ENCODE measurements at places on chromosomes 3 and 15.

- no peak for DNase-seq
Observed at GRCh38 chr3:43894176-43895049, 203.7 kb downstream of the ABHD5 start.

DNA sequence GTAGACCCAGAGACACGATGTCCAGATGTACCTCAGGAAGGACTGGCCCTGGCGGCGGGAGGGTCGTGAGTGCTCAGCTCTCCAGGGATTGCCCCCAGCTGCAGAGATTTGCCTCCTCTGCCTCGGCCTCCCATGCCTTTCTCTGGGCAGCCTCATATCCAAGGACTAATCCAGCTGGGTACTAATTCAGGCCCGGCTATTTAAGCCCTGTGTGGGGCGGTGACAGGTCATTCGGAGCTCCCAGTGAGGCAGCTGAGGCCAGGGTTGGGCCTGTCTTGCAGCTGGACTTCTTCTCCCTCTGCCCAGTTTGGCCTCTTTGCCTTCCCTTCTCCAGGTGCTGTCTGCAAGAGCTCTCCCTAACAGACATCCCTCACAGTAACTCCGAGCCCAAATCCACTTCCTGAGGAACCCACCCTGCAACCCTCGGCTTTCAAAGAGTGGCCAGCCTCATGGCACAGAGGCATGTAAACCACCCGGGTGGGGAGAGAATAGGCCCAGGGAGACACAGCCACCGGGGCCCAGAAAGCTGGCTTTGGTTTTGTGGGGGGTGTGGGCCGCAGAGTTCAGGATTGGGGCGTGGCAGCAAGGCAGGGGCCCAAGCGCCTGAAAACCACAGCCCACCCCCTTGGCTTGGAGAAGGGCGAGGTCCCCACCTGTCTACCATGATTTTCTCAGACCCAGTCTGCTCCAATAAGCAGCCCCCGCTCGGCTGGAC, 85.8 kb downstream of the PPCDC start:
- DNase-seq, result no peak

- peak; percentile 21 for DNase-seq
Observed at GRCh38 chr3:48232734-48233133, 8.2 kb upstream of the ZNF589 start.

DNA sequence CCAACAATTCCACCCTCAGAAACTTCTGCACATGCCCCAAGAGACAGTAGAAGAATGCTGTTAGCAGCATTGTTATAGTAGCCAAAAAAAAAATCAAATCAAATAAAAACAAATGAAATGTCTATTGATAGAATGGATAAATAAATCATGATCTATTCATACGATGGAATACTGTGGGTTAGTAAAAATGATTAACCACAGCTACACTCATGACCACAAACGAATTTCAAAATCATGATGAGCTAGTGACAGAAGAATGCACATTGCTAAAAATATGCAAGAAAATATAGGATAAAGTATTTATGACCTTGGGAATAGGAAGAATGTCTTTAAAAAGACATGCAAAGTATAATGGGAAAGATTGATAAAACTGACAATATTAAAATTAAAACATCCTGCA, 57.5 kb upstream of the ACAN start:
- no peak for DNase-seq

DNA sequence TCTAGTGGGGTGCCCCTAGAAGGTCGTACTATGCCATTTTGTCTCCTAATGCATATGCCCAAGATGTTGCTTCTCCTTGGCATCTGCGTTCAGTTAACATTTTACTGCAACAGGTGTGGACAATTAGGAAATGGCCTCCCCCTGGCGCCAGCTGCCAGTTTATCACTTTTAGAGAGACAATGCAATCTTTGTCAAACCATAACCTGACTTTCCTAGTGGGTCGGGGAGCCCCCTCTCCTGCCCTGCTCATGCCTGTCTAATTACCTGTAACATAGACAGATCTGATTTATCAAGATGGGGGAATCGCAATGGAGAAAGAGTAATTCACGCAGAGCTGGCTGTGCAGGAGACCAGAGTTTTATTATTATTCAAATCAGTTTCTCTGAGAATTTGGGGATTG, 353.7 kb upstream of the SGO1 start:
- no peak for DNase-seq

DNA sequence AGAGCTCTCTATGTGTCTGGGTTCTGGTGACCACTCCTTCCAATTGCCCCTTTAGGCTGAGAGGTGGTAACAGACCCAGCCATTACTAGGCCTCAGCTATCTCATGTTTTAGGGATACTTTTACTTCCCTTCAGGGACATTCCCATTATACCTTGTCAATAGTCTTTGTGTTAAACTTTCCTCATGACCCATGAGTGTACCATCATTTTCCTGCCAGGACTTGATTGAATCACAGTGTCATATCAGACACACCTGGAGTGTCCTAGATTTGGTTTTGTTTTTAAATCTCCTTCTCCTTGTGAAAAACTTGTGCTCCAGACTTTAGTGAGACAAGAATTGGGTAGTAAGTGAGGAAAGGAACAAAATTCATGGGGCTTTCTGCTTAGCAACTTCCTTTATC, 136.6 kb downstream of the KCNAB1 start:
- DNase-seq, result no peak

- DNase-seq, result no peak
Observed at GRCh38 chr3:133038731-133039375, 662 bp downstream of the TMEM108 start.

- no peak for DNase-seq
Observed at GRCh38 chr3:129432036-129432435, 3.6 kb upstream of the EFCAB12 start.

DNA sequence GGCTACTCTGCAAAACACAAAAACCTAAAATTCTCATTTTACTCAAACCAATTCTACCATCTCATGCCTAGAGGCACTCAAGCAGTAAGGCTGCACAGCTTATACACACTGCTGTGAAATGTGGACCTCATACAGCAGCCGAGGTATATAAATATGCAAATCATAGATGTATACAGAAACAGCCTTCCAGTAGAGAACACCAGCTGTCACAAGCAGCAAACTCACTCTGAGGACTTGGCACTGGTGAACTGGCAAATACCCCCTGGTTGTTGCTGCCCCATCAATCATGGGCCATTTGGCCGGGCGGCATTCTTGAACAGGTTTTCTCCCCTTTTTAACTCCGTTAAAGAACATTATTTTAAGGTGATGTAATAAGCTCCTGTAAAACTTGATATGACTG, 378.0 kb downstream of the LSAMP start:
- DNase-seq, result no peak
